ENCODE measurements at places on chromosomes 16 and 17.

DNA sequence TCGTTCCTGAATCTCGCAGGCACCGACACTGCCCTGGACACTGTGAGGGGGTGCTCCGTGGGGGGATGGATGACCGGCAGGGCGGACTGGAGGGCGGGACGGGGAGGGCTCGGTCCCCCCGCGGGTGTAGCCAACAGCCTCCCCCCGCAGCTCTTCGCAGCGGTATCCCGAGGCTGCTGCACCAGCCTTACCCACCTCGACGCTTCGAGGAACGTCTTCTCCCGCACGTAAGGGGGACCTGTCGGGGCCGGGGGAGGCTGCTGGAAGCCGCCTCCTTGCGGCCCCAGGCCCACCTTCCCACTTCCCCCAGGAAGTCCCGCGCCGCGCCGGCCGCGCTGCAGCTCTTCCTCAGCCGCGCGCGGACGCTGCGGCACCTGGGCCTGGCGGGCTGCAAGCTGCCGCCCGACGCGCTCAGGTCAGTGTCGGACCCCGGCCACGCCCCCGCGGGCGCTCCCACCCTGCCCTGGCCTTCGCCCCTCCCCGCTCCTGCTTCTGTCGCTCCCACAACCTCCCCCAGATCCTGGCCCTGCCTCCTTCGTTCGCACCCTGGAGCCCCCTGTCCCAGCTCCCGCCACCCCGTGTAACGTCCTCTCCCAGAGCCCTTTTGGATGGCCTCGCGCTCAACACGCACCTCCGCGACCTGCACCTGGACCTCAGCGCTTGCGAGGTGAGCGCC, 3.3 kb downstream of the CARMIL2 start:
- DNase-seq, result no peak

DNA sequence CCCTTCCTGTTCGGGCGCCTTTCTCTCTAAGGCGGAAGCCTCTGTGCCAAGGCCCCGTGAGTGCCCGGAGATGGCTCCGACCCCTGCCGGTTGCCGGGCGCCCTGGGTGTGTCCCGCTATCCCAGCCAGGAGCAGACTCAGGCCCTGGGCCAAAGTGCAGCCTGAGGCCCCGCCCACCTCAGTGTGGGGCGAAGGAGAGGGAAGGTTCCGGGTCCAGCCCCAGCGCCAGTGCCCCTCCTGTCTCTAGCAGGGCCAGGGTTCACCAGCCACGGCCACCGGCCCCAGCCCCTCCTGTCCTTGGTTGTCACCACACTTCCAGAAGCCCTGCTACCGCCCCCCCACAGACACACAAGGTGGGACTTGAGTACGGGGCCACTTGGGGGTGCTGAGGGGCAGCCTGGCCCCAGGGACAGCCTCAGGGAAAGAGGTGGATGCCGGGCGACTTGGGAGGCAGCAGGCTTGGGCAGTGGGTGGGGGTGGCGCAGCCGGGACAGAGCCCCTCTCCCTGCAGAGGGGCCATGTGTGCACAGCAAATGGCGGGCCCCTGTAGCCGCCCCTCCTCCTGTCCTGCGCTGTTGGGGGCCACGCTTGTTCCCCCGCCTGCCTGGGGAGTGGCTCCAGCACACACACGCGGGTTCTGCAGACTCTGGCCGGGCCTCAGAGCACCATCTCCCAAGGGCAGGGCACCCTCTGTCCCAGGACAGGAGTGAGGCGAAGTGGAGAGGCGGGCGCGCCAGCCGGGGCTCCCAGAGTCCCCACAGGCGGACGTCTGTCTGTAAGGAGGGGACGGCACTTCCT, 6.0 kb downstream of the C1QTNF8 start:
- no peak for DNase-seq

GRCh38 chr16:79528338-79528737, 72.2 kb downstream of the MAF start:
- DNase-seq, result no peak

DNA sequence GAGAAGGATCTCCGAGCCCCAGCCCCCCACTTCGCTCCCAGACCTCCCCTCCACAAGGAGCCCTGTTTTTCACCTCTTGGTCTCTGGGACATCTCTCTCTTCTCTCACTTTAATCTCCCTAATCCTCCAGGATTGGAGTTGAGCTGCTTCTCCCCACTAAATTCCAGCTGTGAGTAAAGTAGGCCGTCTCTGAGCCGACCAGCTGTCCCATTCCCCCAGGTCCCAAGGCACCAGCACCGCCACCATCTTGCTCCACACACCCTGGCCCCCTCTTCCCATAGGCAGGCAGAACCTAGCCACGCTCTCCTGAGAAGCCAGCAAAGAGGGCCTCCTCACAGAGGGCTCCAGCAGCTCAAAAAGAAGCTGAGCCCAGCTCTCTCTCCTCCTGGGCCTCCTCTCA, 878 bp downstream of the DLG4 start:
- DNase-seq, result no peak

- no peak for DNase-seq
Measured at GRCh38 chr17:57357392-57357784, 101.1 kb downstream of the MSI2 start.

DNA sequence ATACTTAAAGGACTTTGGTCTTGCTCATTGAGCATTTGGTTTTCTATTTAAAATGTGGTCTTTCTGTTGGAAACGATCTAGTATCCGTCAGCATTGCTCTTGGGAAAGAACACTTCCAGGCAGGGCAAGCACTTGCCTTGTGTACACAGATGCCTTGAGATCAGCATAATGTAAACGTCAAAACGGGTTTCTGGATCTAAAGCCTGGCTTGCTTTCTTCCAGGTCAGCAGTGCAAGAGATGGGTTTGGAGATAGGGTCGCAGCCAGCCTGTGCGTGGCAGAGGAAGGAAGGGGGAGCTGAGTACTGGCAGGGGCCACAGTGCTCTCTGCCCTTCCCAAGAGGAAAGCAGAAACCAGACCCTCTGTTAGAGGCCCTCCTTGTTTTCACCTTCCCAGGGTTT, 175.5 kb downstream of the LGALS9B start:
- no peak for DNase-seq

DNA sequence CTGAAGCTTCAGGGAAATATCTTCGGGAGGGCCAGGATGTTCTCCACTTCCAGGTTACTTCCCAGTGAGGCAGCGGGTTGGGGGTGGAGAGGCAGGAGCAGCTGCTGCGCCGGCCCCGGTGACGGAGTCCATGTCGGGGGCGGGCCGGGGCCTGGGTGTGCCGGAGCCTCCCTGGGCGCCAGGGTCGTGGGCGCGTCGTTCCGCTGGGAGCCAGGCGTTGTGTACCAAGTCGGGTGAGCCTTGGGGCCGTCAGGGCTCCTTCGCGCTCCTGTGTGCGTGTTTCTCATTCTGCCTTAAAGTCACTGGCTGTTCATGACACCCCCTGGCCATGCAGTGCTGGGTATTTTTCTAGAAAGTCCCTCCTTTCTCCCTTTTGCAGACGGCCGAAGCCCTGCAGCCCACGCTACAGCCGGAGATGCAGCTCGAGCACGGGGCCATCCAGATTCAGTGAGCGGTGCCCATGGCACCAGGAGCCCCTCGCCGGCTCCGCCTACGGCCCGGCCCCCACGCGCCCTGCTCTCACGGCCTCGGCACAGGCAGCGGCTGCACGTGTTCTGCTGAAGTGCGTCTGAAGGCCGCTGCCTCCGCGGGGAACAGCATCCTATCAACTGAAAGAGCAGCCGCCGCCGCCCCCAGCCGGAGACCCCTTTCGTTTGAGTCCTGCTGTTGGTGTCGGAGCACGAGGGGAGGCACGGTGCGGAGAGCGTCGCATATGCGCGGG, 125.1 kb downstream of the BANP start:
- no peak for DNase-seq

GRCh38 chr16:81292936-81293335, 21.8 kb upstream of the GAN start:
- no peak for DNase-seq

DNA sequence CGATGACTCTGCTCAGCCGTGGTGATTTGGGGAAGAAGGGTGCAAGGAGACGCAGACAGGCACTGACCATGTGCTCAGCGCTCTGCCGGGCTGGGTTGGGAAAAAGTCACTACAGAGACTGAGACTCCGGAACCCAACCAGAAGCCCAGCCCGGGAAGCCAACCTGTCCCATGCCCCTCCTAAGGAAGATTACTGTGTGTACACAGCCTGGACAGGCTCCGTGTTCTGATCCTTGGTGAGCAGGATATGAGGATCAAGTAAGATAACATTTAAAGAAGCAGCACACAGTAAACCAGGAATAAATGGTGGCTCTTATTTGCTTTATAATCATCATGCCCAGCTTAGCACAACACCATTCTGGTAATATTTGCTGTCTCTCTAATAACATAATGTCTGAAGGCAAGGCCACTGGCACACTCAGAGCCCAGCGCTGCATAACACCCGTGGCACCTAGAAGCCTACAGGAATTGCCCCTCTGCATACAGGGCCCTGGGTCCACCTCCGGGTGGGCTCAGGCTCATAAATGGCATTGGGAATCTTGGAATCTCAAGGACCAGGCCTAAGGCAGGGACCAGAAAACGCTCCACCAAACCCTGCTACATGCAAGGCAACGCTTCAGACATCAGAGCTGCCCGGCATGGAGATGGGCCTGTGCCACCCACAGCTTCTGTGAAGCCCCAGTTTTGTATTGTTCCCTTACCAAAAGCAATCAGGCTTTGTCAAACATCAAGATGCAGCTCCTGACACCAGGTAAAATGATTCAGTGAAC, 113.5 kb downstream of the DYNLRB2 start:
- no peak for DNase-seq

GRCh38 chr17:80565343-80566053, 20.9 kb downstream of the RPTOR start:
- DNase-seq, result no peak

GRCh38 chr17:77735081-77735565, 223.4 kb upstream of the TNRC6C start:
- no peak for DNase-seq

- DNase-seq, result no peak
Measured at GRCh38 chr17:17364338-17364667, 61.1 kb downstream of the NT5M start.

GRCh38 chr17:75689441-75689873, 22.3 kb downstream of the SAP30BP start:
- peak; percentile 60 for DNase-seq

GRCh38 chr17:30379303-30379902, 676 bp downstream of the CPD start:
- DNase-seq, result no peak

DNA sequence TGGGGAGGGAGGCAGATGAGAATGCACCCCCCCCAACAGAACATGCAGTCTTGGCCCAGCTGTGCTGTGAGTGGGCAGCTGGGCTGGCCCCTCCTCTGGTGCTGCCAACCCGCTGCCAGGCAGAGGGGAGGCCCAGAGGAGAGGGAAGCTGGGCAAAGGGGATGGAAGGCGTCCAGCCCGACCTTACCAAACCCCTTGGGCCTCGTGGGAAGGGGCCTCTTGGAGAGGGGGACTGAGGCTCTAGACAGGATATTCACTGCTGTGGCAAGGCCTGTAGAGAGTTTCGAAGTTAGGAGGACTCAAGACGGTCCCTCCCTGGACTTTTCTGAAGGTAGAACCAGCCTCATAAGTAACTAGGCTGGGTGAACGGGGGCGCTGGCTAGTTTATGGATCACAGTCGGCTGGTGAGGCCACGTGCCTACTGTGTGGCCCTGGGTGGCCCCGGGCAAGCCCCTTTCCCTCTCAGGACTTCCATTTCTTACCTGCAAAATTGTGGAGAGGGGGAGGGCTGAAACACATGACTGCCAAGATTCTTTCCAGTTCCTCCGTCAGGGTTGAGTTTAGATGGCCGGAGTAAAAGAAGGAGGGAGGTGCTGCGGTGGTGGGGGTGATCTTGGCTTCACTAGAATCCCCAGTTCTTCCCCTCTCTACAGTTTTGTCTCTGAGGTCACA, 857 bp upstream of the STAT5A start:
- peak; percentile 40 for DNase-seq

DNA sequence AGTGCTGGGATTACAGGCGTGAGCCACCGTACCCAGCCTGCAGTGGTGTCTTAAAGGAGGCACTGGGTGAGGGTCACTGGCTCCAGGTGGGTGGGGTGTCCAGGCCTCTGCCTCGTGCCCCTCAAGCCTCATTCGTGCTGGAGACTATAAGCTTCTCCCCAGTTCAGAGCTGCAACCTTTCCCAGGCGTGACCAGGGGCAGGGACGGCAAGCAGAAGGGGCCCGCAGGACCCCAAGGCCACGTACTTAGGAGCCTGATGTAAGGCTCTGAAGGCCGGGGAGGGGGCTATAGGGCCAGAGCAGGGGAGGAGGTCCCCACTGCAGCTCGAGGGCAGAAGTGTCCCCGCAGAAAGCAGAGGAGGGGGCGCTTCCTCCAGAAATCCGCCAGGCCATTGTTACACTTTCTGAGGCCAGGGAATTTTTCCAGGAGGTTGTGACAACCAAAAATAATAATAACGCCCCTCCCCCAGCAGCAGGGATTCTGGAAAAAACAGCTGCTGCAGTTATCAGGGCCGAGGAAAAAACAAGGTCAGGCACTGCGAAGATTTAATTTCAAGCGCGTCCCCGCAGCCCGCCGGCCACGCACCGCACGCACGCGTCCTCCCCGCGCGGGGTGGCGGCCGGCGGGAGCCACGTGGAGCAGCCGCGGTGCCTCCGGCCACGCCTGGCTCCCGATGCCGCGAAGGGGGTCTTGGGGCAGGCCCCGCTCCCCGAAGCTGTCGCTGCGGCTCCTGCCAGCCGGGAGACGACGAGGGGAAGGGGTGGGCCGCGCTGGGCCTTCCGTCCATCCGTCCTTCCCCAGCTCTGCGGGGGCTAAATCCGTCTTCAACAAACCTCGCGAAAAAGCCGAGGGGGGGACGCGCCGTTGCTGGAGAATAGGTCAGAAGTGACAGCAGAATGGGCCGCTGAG, 45.8 kb upstream of the SLC38A10 start:
- no peak for DNase-seq

GRCh38 chr16:85324488-85324887, 212.2 kb upstream of the CIBAR2 start:
- no peak for DNase-seq

- no peak for DNase-seq
Measured at GRCh38 chr17:19017804-19018599, 13.4 kb upstream of the FAM83G start.

- no peak for DNase-seq
Measured at GRCh38 chr16:69611103-69611640, 45.4 kb downstream of the NFAT5 start.

DNA sequence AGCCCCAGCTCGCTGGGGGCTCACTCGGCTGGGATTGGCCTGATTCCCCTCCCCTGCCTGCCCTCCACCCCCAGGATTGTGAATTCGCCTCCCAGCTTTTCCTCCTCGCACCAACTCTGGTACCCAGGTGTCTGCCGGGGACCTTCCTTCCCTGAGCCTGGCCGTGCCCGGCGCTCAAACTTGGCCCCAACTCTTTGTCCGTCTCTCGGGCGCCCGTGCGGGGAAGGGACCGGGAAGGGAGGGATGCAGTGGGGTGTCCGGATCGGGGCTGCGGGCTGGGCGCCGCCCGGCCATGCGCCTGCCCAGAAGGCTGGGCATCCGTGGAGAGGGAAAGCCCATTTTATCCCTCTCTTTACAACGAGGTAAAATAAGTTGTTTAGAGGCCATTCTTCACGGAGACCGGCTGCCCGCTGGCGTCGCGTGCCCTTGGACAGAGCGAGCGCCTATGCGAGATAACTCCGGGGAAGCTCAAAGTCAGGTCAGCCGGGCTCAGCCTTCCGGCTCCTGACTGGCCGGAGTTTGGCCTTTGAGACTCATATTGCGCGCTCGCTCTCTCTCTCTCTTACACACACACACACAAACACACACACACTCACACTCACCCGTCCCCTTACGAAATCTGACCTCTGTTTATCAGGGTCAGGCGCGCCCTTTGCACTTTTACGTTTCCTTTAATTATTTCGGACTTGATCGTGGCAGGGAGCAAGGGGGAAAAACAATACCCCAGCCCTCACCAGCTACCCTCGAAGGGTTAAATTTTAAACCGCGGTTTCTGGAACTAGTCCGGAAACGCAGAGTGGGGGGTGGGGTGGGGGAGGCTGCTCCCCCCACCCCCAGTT, 774 bp upstream of the MAF start:
- DNase-seq, result no peak

Data from GM12878 (cell line).